ENCODE measurements at places on chromosomes 3 and 15. TPM values are rescaled to one million over a fixed set of nuclear protein-coding genes. Genes with fewer than 3 reads are reported as not detected.

- no peak overlapping the region for H3K27ac ChIP-seq
- no peaks in the 10 kb centered on the region for H3K27me3 ChIP-seq
- no peak overlapping the region for H3K4me3 ChIP-seq
- H3K4me1 ChIP-seq: no peaks in the 10 kb centered on the region
- peak; percentile 54 for DNase-seq
These were observed 8.9 kb upstream of the DUSP7 start for GRCh38 chr3:52065264-52065756.

- no peak overlapping the region for H3K27ac ChIP-seq
- peaks cover 38% of the 10 kb centered on the region for H3K4me1 ChIP-seq
- no peaks in the 10 kb centered on the region for H3K27me3 ChIP-seq
- H3K36me3 ChIP-seq: no peaks in the 10 kb centered on the region
- no peak overlapping the region for H3K4me3 ChIP-seq
These were observed 161.0 kb upstream of the CGNL1 start for GRCh38 chr15:57215326-57215725.

Gene VEPH1
- total RNA-seq: 15.0 TPM

DNA sequence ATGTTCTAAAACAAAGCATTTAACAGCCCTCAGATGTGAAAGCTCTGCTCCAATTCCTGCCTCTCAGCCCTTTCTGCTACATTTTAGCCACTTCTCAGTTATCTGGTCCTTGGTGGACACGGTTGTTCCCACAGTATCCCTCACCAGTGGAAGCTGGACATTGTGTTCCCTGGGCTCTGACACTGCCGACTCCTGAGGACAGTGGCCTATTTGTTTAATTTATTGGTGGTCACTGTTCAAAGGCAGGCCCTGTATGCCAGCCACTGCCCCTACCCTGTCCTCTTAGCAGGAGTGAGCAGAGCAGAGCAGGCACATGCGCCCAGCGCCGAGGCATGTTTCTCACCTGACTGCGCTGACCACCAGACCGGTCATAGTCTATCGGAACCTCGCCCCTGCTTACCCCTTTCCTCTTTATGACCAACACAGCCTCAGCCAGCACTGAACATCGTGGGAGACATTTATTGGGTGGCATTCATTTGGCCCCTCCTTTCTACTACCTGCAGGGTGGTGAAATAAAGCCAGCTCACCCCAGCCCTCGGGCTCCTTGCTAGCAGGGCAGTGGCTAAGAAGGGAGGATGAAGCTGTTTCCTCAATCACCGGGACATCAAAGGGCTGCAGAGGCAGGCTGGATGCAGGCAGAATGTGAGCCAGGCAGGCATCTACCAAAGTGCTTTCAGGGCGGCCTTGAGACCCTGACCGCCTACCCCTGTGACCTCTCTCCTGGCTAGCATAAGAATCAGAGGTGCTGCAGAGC is 54.3 kb upstream of the HACD2 start:
- H3K4me1 ChIP-seq: peaks cover 16% of the 10 kb centered on the region
- DNase-seq: no peak
- H3K27ac ChIP-seq: no peak overlapping the region
- H3K36me3 ChIP-seq: no peaks in the 10 kb centered on the region
- H3K4me3 ChIP-seq: no peak overlapping the region

DNA sequence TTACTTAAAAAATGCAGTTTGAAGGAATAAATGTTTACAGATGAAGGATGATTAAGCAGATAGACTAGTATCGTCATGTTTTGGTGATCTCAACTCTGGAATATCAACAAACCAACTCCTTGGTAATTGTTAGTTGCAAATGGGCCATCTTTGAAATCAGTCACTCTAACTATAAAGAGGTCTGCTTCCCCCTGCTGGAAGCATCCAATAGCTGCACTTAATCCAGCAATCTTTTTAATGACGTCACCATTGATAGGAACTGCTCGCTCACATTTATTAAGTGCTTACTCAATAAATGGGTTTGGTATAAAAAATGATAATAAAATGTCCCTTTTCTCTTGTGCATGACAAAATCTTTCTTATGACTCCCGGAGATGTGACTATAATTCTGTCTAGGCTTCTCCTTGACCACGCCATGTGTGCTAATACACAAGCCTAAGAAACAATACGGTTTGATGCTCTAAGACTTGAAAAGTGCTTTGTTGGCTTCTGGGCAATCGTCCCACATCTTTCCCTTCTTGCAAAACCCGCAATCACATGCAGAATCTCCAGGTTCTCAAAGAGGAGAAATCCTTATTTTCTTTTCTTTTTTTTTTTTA is 227.6 kb upstream of the POU1F1 start:
- H3K4me1 ChIP-seq: no peaks in the 10 kb centered on the region
- peak; percentile 66 for DNase-seq
- H3K27ac ChIP-seq: no peak overlapping the region
- no peak overlapping the region for H3K4me3 ChIP-seq
- no peaks in the 10 kb centered on the region for H3K36me3 ChIP-seq

DNA sequence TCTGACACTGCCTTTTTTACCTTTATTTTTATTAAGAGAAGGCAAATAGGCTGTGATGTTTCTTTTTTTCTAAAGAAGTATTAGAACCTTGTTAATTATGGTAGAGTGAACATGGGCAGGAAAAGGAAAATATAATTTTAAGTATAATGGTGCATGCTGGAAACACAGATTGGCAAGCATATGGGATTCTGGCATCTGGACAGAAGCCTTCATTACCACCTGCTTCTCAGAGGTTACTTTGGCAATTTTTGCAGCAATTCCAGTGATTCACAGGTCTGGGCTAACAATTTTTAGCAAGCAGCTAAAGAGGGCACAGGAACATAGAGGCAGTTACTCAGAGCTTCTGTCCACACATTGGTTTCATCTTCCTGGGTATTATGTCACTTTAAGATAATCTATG is 258.3 kb downstream of the DIPK2A start:
- no peaks in the 10 kb centered on the region for H3K27me3 ChIP-seq
- H3K27ac ChIP-seq: no peak overlapping the region
- no peaks in the 10 kb centered on the region for H3K36me3 ChIP-seq
- no peak overlapping the region for H3K4me3 ChIP-seq
- H3K4me1 ChIP-seq: peaks cover 6% of the 10 kb centered on the region
- no peak for DNase-seq

DNA sequence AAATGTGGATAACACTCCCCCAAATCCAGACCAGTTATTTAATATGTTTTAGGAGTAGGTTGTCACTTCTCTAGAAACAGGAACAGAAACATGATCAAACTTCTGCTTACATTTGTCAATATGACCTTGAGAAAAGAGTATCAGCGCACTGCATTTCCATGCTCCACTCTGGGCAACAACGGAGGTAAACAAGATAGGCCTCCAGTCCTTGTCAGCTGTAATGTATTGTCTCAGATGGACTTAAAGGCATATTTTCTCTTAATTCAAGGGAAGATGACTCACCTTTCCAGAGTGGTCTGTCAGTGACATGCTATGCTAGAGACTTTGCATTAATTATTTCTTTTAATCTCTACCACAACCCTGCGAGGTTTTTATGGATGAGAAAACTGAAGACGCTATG is 51.6 kb upstream of the TCF12 start:
- H3K36me3 ChIP-seq: no peaks in the 10 kb centered on the region
- no peak overlapping the region for H3K4me3 ChIP-seq
- peaks cover 8% of the 10 kb centered on the region for H3K4me1 ChIP-seq
- no peaks in the 10 kb centered on the region for H3K27me3 ChIP-seq
- H3K27ac ChIP-seq: no peak overlapping the region

DNA sequence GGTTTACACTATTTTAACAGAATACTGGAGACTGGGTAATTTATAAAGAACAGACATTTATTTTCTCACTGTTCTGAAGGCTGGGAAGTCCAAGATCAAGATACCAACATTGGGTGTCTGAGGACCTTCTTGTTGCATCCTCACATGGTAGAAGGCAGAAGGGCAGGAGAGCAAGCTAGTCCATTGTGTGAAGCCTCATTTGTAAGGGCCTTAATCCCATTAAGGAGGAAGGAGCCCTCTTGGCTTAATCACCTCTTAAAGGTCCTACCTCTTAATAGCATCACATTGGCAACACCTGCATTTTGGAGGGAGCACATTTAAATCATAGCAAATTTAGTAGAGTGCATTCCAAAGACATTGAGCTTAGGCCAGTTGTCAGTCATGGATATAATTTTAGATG is 26.2 kb downstream of the UBE2Q2 start:
- H3K27ac ChIP-seq: no peak overlapping the region
- H3K27me3 ChIP-seq: no peaks in the 10 kb centered on the region
- no peaks in the 10 kb centered on the region for H3K4me1 ChIP-seq
- no peak for DNase-seq
- H3K36me3 ChIP-seq: no peaks in the 10 kb centered on the region
- no peak overlapping the region for H3K4me3 ChIP-seq

DNA sequence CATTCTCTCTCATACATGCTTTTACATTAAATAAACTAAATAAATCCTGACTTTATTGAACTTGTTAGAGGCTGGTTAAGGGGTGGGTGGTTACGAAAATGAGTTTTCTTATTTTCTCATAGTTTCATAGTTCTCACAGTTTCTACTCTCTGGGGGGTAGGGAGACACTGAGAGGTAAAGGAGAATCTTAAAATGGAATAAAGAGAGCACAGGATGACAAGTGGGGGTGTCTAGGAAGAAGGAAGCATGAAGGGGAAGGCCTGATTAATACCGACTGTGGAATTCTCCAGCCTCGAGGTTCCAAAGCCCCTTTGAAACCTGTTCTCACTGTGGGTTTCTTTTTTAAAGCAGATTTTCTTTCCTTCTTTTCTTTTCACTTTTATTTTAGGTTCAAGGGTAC is 66.4 kb upstream of the TRA2B start:
- no peaks in the 10 kb centered on the region for H3K27me3 ChIP-seq
- H3K36me3 ChIP-seq: no peaks in the 10 kb centered on the region
- H3K27ac ChIP-seq: no peak overlapping the region
- H3K4me1 ChIP-seq: no peaks in the 10 kb centered on the region
- DNase-seq: no peak
- no peak overlapping the region for H3K4me3 ChIP-seq

DNA sequence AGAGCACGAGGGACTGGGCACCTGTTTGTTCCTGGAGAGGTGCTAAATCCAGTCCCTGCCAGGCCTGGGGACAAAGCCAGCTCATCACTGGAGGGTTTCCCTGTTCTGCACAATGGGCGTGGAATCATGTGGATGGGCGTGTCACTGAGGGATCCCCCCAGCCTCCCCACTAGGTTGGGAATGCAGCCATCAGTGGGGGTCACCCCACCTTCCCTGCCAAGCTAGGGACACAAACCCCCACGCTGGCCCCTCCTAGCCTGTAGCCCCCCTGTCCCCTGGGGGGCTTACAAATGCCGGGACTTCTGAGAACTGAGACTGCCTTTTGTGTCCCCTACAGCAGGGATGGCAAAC is 61.9 kb downstream of the NSMCE3 start:
- no peaks in the 10 kb centered on the region for H3K4me1 ChIP-seq
- H3K36me3 ChIP-seq: no peaks in the 10 kb centered on the region
